ENCODE measurements at places on chromosomes 2 and 18.

DNA sequence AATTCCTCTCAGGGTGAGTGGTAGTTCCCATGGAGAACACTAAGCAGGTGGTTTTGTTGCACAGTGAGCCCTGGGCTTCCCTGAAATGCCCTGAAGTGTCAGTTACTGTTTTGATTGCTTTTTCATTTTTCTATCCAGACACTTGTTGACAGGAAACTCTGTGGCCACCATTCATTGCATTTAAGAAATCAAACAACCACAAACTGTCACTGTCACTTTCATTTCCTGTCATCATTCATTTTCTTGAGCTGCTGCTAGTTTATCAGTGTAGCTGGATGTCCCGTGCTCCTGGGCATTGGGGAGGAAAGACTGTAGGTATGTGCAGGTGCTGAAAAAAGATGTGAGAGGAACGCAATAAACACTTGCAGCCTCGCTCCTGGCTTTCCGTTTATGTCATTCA, 891.6 kb upstream of the ZEB2 start:
- peak; percentile 11 for DNase-seq

GRCh38 chr2:239181903-239182581, 218.8 kb downstream of the HDAC4 start:
- peak; percentile 90 for DNase-seq

GRCh38 chr18:50734342-50734741, 85.5 kb downstream of the MRO start:
- no peak for DNase-seq

GRCh38 chr2:11602563-11603204, 67.3 kb downstream of the NTSR2 start:
- DNase-seq = no peak

GRCh38 chr18:27750014-27750413, 426.9 kb downstream of the CDH2 start:
- DNase-seq = peak; percentile 68

GRCh38 chr18:3230401-3231334, 10.9 kb upstream of the MYOM1 start:
- DNase-seq = no peak

GRCh38 chr2:217610401-217610814, 392.4 kb downstream of the TNS1 start:
- peak; percentile 85 for DNase-seq

DNA sequence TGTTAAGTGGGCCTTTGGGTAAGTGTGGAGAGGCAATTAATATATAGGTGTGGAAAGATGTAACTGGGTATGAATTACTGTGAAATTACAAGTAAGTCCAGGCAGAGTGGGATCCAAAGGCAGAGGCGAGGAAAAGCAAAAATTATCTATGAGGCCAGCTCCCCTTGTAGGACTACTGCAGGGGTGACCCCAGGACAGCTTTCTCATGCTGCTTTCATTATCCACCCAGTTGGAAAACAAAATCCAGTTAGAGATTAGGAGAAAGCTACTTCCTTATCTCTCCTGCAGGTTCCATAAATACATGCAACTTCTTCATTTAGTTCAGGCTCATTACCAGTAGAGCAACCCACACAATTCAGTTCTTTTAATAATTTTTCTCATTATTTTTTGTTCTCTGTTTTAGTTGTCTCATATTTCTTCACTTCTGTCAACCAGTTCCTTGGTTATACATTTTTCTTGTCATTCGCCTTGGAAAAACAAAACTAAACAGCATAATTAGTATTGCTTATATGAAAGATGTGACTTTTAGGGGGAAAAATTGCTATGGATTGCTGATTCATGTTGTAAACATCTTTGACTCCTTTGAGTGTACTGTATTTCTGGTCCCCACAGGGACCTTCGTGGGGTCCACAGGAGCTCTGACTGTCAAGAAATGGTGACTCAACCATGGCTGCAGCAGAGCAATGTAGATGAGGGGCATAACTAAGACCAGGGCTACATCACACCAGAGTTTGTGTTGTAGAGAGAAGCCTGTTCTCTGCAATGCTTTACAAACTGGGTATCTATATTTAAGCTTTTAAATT, 110.4 kb upstream of the PARD3B start:
- no peak for DNase-seq

GRCh38 chr2:165240916-165241315, 1.7 kb downstream of the SCN2A start:
- DNase-seq = peak; percentile 60

- DNase-seq = no peak
These were observed 75.2 kb downstream of the DPP4 start for GRCh38 chr2:161998857-161999256.

DNA sequence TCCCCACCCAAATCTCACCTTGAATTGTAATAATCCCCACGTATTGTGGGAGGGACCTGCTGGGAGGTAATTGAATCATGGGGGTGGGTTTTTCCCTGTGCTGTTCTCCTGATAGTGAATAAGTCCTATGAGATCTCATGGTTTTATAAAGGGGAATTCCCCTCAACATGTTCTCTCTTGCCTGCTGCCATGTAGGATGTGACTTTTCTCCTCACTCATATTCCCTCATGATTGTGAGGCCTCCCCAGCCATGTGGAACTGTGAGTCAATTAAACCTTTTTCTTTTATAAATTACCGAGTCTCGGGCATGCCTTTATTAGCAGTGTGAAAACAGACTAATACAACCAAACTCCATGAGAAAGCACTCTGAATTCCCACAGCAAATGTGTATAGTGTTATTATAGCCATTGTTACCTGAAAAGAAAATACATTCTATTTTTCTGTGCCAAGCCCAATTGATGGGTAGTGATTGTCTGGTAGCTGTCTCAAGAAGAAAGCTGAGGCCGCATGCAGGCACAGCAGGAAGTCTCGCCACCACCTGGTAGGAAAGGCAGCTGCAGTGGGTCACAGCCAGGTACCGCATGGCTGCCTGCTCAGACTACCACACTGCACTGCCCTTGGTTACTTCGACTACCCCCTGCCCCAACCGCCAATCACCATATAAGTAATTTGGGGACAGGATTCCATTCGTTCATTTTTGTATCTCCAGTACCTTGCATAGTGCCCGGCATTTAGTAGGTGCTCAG, 10.3 kb upstream of the ZBTB7C start:
- DNase-seq = no peak

DNA sequence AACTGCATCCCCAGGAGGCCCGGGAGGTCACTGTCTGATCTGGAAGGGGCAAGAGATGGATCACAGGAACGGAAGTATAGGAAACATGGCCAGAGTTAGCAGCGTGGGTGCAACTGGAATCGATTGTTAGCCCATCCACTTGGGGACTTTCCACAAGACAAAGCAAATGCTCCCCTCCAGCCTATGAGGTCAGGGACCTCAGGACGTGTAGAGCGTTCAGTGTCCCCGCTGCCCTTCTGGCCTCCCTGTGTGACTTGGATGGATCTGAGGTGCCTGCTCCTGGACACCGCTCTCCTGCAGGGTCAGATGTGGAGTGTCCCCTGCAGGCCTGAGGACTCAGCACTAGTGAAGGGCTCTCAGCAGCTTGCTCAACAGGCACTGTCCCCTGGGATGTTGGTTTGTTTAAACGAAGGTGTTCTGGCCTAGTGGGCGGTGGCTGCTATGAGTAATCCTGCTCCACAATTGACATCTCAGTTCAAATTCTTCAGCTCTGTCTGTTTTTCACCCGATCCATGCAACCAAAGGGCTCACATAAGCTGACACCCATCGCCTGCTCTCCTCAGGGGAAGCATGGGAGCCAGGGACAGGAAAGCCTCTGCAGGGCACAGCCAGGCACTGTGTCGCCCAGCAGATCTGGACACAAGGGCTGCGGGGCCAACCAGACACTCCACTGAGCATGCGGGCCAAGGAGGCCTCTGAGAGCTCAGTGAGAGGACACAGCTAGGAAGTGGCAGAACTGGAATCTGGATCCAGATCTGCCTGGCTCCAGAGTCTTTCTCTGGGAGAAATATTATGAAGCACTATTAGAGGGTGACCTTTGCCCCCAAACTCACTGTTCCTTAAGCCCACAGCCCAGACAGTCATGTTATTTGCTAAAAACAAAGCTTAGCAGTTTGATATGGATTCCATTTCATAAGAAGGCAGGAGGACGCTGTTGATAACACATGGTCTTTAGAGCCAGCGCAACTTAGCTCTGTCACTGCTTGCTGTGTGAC, 78.5 kb downstream of the RHOB start:
- DNase-seq = no peak

- no peak for DNase-seq
These were observed 58.2 kb downstream of the HS6ST1 start for GRCh38 chr2:128260239-128261138.

DNA sequence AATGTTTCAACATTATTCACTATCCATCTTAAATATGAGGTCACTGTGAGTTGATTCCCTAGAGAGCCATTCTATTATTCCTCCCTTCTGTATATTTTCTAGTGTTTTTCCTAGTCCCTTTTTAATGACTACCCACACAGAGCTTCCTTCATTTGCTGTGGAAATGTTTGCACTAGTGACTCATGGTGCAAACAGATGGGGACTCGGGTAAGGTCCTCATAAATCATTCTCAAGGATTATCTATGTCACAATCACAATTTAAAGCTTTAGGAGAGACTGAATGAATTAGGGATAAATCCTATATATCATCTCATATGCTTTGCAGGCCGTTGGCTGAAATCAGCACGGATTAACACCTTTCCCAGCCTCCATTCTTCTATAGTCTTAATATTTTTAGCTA, 159.6 kb downstream of the DCC start:
- DNase-seq = peak; percentile 68

DNA sequence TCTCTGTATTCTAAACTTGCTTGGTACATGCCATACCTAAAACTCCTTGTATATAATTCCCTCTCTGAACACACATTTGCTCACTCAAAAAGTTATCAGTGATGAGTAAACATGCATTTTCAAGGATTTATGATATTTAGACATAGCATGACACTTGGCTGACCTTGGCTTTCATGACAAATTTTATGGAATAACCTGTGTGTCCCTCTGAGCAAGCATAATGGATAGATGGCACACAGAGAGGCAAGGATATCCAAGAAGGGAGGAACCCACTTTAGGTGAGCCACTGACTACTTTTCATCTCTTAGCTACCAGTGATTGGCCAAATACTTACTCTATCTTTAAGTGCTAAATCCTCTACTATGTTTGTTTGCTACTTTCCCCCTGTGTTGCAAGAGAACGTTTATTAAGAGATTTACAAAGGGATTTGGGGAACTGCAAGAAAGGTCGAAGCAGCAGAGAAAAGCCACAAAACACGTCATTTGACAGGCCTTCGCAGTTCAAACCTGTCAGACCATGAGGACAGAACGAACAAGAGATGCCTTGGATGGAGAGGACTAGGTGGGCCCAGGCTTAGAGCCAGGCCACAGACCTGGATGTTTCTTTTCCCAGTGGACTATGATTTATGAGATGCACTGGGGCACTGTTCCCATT, 379.9 kb downstream of the NBAS start:
- peak; percentile 10 for DNase-seq

DNA sequence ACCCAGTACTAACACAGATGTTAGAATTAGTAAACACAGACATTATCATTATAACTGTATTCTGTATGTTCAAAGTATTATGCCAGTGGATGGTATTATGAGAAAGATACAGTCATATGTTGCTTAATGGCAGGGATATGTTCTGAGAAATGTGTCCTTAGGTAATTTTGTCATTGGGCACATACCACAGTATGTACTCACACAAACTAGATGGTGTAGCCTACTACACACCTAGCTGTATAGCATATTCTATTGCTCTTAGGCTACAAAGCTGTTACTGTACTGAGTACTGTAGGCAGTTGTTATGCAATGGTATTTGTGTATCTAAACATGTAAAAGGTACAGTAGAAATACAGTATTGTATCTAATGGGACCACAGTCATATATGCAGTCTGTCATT, 53.8 kb downstream of the GTF3C3 start:
- DNase-seq = no peak

- no peak for DNase-seq
These were observed 1.1 kb upstream of the DUSP2 start for GRCh38 chr2:96146153-96146880.

GRCh38 chr2:37449761-37450296, 105.4 kb downstream of the QPCT start:
- DNase-seq = no peak

- peak; percentile 88 for DNase-seq
These were observed 33.9 kb downstream of the STAT1 start for GRCh38 chr2:190979906-190980629.

- no peak for DNase-seq
These were observed 18.0 kb downstream of the MBP start for GRCh38 chr18:77114415-77115191.

DNA sequence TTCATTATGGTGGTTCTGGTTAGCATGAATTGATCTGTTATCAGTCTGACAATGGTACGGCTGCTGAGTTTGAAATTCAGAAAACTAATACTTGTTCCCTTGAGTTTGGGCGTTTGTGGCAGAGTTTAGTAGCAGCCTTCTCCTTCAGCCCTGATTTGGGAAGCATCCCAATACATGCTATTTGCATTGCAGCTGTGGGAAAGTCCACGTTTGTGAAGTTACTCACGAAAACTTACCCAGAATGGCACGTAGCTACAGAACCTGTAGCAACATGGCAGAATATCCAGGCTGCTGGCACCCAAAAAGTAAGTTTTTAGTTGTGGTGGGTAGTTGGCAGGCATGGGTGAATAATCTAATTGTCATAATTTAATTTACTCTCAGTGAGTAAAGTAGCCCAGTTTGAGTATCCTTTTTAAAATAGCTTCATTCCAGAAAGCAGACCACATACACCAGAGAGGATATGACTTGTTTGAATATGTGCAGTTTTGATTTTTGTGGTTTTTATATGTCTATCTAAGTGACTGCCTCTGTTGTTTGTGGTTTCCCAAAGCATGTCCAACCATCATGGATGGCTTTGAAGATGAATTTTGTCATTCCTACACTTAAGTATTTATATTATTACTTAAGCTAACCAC, 12.2 kb downstream of the DGUOK start:
- no peak for DNase-seq

DNA sequence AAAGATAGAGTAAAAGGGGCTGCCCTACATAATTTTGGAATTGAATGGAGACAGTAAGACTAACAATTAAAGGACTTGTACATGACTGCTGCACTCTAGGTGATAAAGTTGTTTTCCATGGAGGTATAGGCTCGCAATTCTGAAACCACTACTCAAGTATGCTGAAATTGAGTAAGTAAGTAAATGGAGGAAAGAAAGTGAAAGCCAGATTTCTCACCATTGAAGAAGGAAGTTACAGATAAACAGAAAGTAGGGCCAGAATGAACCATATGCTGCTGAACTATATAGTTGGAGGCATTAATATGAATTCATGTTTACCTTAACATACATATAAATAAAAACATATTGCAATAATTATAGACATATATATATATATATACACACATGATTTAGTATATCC, 225.7 kb upstream of the ST6GAL2 start:
- no peak for DNase-seq

GRCh38 chr18:55248495-55248894, 289.2 kb upstream of the CCDC68 start:
- DNase-seq = no peak

GRCh38 chr2:136051001-136051724, 65.7 kb upstream of the DARS1 start:
- DNase-seq = no peak

GRCh38 chr2:100320547-100321178, 1.6 kb downstream of the LONRF2 start:
- DNase-seq = peak; percentile 50
